ENCODE measurements at places on chromosomes 1 and 21.

- DNase-seq, result no peak
These were observed 8.9 kb upstream of the ITLN2 start for GRCh38 chr1:160963521-160963920.

GRCh38 chr1:214707306-214708087 lies 104.5 kb downstream of the CENPF start:
- no peak for DNase-seq

- no peak for DNase-seq
These were observed 421.4 kb upstream of the RUNX1 start for GRCh38 chr21:35470522-35470921.

DNA sequence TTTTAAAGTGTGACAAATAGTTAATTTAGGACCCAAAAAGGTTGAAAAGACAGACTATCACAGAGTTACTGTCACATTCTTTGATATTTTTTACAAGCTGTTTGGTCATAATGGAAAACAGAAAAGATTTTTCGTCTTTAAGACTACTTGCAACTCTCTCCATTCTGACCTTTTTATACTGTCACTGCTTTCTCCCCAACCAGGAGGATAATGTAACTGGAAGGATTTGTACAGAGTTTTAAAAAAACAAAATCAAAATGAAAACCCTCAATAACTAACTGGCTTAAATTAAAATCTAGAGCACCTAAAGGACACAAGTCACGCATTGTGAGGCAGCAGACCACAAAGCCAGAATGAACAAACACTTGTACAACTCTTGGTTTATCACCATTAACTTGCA lies 257.7 kb downstream of the FAF1 start:
- DNase-seq, result no peak

DNA sequence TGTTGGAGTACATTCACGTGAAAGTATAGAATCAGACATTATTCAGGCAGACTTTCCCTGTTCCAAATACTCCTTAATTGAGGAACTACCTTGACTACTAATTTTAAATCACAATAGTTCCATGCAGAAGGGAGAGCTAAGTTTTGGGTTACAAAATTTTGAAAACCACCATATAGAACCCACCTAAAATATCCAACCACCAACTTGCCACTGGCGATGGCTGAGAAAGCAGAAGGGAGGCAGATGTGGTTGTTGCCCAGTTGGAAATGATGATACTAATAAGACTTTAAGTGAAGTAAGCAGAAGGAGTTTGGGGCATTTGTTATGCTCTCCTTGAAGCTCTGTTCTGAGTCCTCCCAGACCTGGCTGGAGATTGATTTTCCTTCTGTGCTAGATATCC lies 190.7 kb downstream of the HLX start:
- no peak for DNase-seq

GRCh38 chr1:157161901-157162300 lies 23.7 kb upstream of the ETV3 start:
- no peak for DNase-seq

DNA sequence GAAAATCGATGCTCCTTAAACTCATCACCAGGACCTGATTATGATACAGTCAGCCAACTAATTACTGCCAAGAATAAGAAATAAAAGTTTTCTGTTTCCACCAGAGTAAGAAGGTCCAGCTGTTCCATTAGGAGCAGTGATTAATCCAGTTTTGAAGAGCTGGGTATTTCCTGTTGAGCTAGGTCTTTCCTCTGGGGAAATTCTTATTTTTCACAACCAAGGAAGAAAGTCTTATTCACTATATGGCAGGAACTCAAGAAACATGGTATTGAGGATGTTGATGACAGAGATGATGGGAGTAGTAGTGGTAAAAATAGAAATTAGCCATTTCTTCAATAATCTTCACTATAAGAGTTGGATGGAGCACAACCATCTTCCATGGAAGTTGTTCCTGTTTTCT lies 374.6 kb upstream of the RUNX1 start:
- no peak for DNase-seq

DNA sequence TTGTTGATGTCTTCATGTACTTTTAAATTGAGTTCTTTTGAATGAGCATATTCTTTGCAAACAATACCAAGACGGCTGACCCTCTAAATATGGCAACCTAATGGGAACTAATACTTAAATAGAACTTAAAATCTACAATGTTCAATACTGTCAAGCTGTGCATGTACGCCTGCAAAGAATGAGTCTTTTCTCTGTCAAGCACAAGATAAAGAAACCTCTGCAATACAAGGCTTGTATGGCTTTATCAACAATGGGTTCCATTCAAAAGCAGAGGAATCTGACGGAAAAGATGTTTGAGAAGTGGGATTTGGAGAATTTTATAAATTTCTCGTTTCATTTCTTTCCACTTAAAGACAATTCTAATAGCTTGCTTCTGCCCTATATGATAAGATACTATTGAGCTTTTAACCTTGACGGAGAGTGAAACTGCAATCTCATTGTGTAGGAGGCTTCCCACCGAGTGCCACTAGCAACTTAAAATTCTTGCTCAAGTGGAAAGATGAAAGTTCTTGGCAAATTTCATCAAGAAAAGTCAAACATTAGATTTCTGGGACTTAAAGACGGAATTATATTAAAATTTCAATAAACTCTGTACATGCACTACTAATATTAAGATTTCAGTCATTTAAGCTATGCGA lies 119.8 kb downstream of the RGS21 start:
- no peak for DNase-seq

GRCh38 chr21:39788383-39788782 lies 43.4 kb downstream of the IGSF5 start:
- peak; percentile 70 for DNase-seq

- DNase-seq, result no peak
These were observed 30.3 kb upstream of the RGS16 start for GRCh38 chr1:182634306-182635072.

DNA sequence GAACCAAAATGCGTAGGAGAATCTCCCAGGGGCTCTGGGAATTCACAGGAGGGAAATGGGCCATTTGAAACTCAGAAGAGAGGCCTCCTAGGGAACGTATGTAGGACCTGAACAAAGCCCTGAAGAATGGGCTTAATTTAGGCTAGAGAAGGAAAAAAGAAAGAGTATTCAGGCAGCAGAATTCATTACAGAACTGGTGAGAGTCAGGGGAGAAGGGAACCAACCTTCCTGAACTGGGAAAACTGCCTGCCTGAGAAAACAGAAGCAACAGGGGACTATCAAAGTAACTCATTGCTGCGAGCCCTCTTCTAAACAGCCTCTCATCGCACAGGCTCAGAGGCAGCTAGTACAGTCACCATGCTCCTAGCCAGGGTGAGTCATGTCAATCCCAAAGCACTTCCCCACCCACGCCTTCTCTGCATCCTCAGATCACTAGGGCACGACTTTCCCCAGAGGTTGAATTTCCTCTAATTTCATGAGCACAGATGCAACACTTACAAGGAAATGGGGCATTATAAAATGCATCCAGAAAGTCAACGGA lies 98.1 kb downstream of the ADSS2 start:
- DNase-seq, result no peak

DNA sequence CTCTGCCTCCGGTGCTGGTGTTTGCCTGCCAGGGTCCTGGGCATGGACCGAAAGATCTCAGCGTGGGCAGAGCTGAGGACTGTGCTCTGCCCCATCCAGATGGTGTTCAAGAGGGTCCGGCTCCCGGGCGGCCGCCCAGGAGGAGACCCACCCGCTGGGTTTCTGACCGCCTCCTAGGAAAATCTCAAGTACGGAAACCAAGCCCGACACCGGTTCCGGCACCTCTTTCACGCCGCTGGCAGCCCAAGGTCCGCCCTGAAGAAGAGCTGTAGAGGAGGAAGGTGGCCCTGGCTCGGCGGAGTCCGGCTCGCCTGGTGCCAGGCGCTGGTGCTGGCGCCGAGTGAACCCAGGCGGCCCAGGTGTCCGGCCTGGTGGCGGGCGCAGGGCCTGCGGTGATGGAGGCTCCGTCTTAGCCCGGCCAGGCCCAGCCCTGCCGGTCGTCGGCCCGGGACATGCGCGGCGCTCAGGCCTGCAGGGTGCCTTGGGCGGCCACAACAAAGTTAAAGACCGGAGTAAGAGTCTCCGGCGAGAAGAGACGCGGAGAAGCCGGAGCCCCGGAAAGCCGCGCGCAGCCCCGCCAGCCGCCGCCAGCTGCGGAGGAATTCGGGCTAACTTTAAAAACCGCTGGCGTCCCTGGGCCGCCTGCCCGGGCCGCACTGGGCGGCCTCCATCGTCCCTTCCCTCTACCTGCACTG lies 1.5 kb downstream of the GRIK3 start:
- DNase-seq, result no peak

GRCh38 chr1:112614460-112615065 lies 4.4 kb downstream of the ST7L start:
- DNase-seq, result no peak

DNA sequence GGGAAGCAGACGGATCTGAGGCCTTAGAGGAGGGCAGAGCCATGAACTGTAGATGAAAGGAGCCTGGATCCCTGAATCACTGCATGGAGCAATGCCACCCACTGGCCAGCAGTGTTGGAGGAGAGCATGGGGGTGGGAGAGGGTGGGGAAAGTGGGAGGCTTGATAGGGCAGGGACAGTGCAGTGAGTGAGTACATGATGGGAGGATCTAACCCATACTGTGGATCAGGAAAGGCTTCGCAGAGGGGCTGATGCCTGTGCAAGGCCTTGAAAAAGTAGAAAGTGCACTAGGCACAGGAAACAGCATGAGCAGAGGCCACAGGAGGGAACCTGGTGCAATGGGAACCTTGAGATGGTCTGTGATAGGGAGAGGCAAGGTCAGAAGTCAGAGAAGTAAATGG lies 391.9 kb downstream of the PTPRU start:
- no peak for DNase-seq

DNA sequence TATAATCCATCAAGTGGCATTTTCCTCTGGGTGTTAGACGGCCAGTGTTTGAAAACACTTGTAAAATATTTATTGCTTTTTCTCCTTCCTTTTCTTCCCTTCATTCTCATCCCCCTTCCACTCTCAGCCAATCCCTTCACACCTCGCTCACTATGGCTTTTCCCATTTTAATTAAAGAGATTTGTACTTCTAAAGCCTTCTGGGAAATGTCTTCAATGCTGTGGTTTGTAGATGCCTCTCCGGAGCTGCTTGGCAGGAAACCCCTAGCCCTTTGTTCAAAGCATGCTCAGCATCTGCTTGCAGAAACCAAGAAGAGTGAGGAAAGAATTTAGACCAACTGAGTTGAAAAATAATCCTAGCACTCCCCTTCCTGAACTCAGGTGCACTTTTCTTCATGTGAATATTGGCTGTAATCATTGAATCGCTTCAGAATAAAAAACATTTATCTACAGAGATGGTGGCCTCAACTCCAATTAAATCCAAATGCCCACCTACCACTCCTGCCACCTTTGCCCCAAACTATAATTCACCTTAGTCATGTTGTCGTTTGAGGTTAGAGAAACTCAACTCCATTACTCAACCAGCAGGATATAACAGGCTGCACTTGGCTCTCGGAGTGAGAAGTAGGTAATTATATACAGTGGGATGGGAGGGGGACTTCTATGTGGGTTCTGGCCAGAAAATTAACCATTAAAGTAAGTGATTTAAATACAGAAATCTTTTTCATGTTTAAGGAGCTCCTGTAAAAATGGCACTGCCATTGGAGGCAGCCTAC lies 659.4 kb upstream of the CAMK1G start:
- DNase-seq, result no peak

- DNase-seq, result no peak
These were observed 48.7 kb upstream of the DMRTA2 start for GRCh38 chr1:50471967-50472366.

DNA sequence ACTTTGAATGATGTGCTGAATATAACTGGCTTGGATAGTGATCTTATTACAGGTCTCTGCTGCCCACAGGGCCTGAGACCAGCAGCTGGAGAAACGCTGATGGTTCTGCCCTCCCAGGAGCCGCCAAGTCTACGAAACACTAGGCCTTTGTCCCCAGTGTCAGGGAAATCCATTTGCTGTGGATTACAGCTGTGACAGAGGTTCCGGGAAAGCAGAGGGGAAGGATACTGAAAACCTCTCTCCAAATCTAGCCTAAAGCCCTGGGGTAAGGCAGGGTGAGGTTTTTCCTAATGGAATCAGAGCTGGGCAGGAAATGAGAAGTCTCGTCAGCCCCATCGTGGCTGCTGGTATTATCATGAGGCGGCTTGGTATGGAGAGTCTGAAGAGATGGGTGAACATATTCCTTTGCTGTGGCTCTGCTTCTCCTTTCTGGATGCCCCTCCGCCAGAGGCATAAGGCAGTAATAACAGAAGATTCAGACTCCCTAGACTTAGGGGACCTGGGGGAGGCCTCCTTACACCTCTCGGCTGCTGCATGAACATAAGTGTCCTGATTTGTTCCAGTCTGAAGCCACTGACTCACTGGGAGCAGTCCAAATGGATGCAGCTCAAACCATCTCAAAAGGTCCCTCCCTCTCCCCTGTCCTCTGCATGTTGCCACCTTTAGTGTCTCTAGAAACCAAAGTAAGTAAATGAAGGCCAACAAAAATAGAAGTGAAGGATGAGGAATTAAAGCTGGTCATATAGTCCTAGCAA lies 48.1 kb downstream of the PHC2 start:
- DNase-seq, result no peak

DNA sequence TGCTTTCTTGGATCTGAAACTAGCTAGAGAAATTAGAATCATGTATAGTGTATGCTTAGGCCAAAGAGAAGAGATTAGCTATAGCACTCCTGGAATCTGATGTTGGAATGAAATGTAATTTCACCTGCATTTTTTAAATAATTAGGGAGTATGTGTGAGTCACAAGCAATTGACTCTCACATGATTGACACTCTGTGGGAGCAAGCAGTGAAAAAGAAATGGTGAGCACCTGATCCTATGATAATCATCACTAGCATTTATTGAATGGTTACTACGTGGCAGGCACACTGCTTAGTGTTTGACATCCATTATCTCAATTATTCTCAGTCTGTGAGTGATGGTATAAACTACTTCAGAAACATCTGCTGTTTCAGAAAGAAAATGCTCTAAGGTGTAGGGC lies 176.6 kb downstream of the NRIP1 start:
- DNase-seq, result peak; percentile 66

DNA sequence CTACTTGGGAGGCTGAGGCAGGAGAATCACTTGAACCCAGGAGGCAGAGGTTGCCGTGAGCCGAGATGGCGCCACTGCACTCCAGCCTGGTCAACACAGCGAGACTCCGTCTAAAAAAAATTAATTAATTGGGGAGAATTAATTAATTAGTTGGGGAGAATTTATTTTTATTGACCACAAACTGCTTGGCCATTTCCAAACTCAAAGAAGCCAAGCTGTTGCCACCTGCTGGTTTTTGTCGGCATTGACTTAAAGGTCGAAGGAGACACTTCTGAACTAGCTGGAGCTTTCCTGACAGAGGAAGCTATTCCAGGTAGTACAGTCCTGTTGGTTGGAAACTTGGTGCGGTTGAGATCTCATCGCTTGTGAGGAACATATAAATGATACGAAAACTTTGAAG lies 13.1 kb downstream of the MAP1LC3C start:
- DNase-seq, result no peak

DNA sequence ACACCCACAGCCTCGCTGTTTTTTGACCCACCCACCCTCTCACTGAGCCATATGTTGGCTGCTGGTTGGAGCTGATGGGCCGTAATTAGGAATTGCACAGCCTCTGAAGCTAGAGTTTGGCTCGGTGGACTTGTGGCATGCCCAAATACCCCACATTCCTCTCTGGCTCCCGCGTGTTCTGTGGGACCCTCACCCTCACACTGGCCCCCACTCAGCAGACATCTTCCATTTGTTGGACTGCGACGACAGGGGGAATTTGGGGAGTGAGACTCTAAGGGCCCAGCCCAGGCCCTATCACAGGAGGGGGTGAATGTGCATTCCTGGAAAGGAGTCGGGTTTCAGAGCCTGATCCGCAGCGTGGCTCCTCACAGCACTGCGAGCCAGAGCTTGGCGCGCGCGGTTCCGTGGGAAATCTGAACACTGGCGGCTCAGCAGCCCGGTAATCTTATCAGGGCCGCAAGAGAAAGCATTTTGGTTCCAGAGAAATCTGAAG lies 5.2 kb downstream of the RCSD1 start:
- DNase-seq, result peak; percentile 2

- DNase-seq, result no peak
These were observed 65.7 kb upstream of the SYT6 start for GRCh38 chr1:114219172-114219868.
